GM03348 (cell line): ENCODE measurements at places on chromosomes 5 and 9.

DNA sequence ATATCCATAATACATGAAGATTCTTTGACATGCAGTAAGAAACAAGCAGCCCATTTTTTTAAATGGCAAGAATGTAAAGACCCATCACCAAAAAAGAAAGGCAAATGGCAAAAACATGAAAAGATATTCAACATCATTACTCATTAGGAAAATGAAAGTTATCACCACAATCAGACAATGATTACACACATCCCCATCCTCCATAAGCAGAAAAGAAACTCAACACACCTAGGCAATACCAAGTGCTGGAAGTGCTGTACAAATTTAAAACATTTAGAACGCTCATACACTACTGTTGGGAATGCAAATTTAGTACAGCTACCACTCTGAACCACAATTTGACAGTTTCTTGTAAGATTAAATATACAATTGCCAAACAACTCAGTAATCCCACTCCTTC lies 466.7 kb downstream of the ACTL7B start:
- no peak for DNase-seq

DNA sequence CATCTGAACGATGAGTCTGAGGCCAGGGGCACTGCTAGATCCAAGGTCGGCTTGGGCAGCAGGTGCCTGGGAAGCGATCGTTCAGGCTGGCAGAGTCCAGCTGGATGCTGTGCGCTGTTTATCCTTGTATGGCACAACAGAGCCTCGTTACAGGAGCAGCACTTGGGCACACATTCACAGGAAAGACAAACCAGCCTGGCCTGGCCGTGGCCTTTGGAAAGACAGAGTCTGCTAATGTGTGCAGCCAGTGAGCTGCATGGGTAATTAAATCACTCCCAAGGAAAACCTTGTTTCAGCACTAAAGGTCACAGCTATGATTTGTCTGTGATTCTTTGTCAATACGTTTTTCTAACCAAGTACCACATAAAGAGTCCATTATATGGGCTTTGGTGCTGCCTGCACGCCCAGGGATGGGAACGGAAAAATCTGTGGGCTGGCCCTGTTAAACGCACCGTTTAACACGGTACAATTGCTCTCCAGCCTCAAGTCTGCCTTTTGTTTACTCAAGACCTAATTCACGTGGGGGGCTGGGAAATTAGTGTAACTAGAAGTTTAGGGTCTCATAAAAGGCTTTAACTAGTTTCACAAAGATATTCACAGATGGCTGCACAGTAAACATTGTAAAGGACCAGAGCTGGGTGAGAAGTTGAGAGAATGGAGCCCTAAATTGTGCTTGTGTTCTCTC lies 509.3 kb downstream of the KDM4C start:
- DNase-seq: no peak

- DNase-seq: no peak
Measured at GRCh38 chr9:126468141-126468825, 141.7 kb downstream of the MVB12B start.

- no peak for DNase-seq
Measured at GRCh38 chr5:39608024-39608423, 183.2 kb upstream of the DAB2 start.

- no peak for DNase-seq
Measured at GRCh38 chr9:17453751-17454150, 125.1 kb upstream of the SH3GL2 start.

DNA sequence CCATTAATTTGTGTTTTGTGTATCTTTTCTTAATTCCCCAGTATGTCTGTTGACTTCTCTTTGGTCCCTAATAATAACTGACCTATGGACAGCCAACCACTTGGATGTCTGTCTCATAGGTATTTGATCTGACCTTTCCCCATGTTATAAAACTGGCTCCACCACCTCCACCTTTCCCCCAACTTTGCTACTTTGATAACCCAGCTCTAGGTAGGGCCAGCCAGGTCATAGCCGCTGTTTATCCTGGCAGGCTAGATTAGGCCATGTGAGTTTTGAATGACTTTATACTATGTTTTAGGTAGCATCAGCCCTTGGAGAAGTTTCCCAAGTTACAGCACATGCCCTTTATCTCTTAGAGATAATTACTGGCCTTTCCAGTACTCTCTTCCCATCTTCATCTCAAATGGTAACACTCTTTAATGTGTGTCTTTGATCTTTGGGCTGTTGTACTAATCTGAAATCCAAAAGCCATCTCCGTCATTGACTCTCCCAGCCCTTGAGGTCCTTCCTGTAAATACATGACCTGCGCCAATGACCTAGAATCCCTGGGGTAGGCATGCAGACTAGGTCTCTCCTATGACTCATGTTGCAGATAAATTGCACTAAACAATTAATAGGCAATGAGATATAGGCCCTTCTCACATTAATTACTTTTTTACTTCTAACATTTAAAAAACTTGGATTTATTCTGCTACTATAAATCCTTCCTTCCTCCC lies 152.6 kb downstream of the CD180 start:
- DNase-seq: no peak

DNA sequence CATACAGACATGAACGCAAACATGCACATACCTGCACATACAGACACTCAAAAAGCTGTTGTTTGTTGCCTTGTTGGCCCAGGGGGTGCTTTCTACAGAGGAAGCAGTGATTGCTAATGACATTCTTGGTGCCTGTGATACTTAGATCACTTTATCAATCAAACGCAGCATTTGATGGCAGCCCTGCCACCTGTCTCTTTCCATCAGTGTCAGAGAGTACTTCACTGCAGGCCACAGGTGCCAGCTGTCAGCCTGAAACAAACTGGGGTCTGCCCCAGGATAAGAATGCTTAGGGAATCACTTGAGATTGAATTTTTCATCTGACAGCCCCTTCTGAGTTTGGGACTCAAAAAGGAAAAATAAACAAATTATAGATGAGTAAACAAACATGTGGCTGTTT lies 388.9 kb upstream of the SGCD start:
- no peak for DNase-seq

GRCh38 chr5:673161-673830 lies 19.9 kb downstream of the TPPP start:
- no peak for DNase-seq

DNA sequence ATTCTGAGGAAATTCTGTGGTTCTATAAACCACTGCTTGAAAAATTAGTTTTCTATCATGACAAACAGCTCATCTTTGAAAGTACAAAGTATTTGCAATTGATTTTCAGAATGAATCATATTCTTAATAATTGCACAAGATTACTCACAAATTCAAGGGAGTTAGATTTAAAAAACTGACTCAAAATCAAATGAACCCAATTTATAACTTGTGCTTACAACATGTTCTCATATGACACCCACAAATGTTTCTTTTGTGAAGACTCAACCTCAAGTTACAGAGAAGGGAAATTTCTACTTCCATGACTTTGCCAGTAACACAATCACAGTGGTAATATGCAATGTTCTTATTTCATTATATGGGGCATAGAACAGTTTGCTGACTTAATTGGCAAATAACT lies 272.0 kb upstream of the ACTBL2 start:
- DNase-seq: peak; percentile 22

DNA sequence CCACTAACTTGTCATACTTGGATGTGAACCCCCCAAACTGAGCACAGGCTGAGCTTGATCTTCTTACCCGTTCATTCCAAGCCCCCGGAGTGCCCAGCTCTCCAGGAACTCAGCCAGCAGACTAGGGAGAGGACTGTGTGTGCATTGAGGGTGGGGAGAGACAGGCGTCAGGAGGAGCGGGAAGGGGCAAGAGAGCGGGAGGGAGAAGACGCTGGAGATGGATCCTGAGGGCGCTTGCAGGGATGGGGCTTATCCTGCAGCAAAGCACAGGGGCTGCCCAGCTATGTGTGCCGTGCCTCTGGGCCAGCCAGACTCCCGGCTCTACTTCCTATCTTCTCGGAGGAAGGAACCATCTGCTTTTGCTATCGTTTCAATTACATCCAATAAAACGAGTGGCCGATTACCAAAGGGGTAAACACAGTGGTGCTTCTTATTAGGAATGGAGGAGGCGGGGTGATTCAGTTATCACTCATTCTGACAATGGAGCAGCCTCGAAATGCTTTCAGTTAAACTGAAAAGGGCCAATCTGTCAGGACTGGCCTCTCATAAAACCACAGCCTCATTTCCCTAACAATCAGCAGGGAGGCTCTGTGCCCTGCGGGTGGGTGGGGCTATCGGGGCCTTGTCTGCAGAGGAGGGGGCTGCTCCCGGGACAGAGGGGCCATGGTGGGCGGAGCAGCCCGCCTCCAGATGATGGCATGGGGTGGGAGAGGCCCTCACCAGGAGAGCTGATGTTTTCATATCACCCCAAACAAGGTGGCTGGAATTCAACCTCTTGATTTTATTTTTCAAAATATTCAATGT lies 168.2 kb downstream of the DAB2IP start:
- DNase-seq: peak; percentile 72

DNA sequence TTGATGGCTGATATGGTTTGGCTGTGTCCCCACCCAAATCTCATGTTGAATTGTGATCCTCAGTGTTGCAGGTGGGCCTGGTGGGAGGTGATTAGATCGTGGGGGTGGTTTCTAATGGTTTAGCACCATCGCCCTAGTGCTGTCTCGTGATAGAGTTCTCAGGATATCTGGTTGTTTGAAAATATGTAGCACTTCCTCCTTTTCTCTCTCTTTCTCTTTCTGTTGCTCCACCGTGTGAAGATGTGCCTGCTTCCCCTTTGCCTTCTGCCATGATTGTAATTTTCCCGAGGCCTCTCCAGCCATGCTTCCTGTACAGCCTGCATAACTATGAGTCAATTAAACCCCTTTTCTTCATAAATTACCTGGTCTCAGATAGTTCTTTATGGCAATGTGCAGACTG lies 111.6 kb downstream of the SREK1 start:
- no peak for DNase-seq

GRCh38 chr5:179430193-179431175 lies 85.2 kb upstream of the ADAMTS2 start:
- DNase-seq: no peak

DNA sequence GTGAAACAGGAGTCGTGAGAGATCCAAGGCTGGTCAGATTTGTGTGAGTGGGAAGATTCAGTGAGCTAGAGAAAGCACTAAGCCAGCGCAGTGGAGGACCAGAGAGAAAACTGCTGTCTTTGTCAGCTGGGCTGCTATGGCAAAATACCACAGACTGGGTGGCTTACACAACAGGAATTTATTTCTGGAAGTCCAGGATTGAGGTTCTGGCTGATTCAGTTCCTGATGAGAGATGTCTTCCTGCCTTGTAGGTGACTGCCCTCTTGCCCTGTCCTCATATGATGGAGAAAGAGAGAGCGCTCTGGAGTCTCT lies 24.2 kb upstream of the ANKRD33B start:
- DNase-seq: peak; percentile 45

DNA sequence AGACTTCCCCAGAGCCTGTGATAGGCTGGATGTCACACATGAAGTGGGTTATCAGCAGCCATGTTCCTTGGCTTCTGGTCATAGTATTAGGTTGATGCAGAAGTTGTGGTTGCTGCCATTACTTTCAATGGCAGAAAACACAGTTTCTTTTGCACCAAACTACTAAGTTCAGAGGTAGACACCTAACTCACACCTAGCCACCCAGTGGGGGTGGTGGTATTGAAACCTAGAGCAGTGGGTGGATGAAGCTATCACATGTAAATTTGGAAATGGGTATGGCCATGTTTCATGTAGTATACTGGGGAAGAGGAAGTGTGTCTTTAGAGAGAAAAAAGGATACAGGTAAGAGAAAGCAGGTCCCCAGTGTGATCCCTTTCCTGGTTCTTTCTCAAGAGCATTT lies 347.9 kb upstream of the SEMA6A start:
- no peak for DNase-seq

GRCh38 chr9:101648493-101648892 lies 53.7 kb upstream of the PPP3R2 start:
- DNase-seq: no peak

GRCh38 chr9:98450496-98450895 lies 195.0 kb upstream of the TBC1D2 start:
- peak; percentile 59 for DNase-seq

DNA sequence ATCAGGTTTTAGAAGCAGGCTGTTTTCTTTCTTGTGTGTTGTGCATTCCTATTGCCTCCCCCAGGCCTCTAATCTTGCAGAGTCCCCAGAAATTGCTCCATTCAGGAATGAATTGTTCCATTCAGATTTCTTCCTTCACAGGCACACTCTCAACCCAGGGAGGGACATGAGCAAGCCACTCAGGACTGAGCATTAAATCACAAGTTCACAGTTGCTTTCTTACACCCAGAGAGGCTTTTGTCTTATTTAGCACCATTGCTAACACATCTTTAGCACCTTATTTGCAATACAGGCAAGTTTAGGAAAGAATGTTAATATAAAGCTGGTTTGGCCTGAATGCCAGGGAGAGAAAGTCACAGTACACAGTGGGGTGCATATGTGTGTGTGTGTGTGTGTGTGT lies 221.4 kb downstream of the RAB3C start:
- DNase-seq: no peak

- DNase-seq: no peak
Measured at GRCh38 chr9:95413793-95414192, 96.3 kb upstream of the FANCC start.

DNA sequence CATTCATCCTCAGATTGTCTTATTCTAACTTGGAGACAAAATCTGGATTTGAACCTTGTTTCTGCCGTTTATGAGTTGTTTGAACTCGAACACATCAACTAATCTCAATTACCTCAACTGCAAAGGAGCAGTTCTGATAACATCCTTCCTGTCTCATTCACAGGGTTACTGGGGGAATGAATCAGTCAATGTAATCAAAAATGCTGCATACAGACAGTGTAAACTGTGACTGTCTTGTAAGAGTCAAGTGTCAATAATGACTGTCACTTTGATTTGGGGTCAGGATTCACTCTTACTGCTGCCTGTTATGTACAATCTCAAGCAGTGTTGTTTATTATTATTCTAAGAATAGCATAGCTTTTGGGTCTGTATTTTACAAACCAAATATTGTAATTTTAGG lies 273.8 kb downstream of the DOCK8 start:
- no peak for DNase-seq
